ENCODE measurements at places on chromosomes 2 and 18.

DNA sequence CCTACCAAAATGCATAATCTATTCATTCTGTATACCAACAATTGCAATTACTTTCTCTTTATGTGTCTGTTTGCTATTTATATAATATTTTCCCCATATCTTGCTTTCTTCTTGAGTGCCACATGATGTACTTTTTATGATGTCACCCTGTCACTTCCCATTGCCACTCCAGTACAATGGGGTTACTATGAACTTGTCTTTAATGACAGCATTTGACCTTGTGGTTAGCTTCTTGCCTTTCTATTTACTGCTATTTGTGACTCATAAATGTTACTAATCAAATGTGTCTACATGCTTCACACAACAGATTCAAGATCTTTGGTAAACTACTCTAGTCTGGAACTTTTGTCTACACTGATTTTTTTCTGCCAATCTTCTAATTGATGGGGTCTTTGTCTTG, 486.3 kb downstream of the NR4A2 start:
- DNase-seq: no peak

DNA sequence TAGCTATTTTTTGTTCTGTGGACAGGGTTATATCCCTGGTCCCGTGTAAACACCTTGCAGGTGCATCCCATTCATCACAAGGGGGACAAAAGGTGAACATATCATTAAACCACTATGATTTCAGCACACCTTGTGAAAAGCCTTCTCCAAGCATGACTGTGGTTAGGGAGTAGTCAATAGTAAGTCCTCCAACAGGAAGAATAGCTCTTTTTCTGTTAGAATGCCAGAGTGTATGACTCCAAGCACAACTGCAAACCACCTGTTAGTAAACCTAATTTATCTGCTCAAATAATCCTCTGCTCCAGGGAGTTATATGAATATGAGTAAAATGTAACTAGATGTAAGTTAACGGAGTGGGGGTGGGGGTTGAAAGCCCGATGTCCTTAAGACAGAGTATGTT, 240.5 kb downstream of the AGPS start:
- no peak for DNase-seq

- DNase-seq: no peak
Observed at GRCh38 chr18:68676913-68677312, 38.0 kb downstream of the TMX3 start.

DNA sequence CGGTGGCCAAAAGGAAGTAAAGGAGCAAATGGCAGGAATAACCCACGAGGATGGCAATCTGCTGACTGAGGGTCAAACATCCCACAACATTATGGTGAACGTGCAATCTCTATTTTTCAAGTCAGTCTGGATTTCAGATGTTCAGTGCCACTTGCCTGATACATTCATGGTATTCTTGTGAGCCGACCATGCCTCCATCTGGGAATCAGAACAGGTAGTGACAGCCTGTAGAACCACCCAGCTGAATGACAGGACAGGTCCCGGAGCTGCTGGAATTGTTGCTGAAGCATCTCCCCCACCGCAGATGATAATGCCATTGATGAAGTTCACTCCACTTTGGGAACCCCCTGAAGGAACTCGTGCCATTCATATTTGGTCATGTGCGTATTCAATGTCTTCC, 123.2 kb downstream of the CAPN13 start:
- DNase-seq: no peak

- DNase-seq: peak; percentile 38
Observed at GRCh38 chr2:28664120-28664842, 87.3 kb upstream of the PPP1CB start.

DNA sequence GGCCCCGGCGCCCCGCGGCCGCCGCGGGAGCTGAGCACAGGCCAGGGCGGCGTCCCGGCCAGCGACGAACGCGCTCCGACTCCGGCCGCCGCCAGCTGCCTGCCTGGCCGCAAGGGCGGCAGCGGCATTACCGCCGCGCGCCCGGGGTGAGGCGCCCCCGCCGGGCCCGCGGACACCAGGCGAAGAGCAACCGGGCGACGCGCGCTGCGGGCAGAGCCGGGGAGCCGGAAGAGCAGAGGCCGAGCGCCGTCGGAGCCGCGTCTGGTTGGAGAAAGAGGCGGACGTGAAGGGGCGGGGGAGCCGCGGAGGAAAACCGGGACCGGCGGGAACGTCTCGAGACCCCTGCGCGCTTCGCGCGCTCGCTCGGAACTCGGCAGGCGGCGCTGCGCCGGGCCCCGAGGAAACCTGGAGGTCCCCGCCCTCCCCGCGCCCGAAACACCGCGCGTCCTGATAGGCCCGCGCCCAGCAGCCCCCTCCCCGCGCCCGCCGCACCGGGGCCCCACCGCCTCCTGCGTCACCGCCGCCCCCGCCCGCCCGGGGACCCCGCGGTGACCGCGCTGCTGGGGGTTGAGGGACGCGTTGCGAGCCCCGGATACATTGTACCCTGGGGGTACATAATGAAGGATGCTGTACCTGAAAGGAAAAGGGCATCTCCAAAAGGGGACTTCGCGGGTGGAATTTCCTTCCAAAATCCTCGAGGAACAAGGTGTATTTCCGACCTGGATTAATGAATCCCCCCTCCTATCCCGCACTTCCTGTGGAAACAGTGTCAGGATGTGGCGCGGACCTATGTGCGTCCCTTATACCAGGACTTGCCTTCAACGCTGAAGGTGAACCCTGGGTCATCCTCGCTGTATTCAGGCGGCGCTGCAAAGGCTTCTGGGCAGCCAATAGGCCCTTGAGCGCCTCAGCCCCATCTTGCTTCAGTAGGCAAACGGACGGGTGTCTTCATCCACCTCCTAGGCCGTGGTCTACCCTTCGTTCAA, 1.0 kb upstream of the B4GALT6 start:
- DNase-seq: peak; percentile 75

DNA sequence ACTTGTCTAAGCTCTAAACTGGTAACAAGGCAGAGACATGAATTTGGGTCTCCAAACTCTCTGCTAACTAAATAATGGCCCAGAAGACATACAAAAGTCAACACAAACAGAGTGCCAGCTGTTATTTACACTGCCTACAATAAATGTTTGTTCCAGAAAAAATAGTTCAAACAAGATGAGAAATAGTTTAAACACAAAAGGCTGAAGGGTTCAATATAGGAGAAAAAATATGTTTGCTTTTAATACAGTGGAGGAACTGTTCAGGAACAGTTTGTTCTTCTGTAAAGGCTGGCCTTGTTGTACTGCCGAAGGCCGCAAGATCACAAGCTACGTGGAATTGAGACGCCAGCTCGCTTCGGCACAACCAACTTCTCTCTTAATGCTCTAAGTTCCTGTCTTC, 74.6 kb downstream of the AFF3 start:
- DNase-seq: no peak

DNA sequence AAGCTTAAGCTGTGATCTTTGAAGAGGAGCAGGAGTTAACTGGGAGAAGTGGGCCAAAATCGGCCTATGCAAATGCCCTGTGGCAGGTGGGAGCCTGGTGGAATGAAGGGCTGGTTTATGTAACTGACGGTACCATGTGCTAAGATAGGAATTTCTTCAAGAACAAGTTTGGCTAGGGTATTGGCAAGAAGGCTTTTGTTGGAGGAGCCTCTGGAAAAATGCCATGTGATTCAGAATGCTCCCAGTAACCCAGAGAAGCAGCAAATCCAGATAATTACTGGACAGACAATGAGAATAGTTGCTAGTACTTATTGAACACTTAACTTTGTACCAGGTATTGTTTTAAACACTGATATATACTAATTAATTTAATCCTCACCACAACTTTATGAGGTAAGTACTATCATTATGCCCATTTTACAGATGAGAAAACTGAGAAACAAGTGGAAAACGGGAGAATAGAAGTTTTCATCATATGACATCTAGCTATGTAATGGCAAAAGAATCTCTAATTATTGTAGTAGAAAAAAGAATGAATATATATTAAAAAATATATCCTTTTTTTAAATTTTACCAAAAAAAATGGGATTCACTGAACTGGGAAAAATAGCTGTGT, 9.1 kb upstream of the FAM124B start:
- DNase-seq: no peak

DNA sequence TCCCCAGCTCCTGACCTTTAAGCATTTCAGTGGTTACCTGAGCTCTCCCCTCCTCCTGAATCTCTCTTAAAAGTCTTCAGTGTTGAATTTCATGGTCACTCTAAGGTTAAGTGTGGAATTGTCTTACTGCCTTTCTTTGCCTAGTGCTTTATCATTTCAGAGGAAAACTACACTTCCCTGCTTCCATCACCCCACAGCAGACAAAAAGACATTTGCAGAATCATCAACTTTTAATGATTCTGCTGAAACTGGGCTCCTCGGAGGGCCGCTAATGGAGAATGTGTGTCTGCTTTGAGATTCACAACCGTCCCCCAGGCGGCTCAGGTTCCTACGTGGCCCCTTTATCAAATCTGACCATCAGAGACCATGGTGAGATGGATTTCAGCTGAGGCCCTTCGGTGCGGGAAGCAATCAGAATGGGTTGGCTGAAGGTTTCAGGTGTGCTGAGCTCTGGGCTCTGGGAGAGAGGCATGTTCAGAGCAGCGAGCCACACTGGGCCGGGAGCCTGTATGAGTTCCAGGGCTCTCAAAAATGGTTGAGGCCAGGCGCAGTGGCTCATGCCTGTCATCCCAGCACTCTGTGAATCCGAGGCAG, 41.9 kb upstream of the TBC1D8 start:
- DNase-seq: no peak

DNA sequence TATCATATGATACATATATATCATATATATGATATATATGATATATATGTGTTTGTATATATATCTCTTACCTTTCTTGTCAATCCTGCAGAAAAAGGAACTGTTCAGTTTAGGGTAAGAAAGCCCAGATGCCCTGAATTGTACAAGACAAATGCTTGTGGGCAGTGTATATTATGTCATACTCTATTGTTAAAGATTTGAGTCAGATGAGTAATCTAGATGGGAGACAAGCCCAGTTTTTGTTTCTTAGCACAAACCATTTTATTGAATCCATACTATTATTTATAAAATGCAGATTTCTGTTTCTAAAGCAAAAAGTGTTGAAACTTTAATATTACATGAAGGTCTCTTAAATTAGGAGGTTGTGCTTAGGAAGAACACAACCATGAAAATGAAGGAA, 90.6 kb downstream of the VRK2 start:
- DNase-seq: peak; percentile 12

- DNase-seq: no peak
Observed at GRCh38 chr2:63735263-63735662, 106.4 kb upstream of the UGP2 start.

GRCh38 chr2:75431763-75432162, 129.0 kb downstream of the EVA1A start:
- DNase-seq: no peak

GRCh38 chr2:222174450-222174849, 124.3 kb downstream of the PAX3 start:
- no peak for DNase-seq

- DNase-seq: peak; percentile 59
Observed at GRCh38 chr2:112749755-112750559, 14.5 kb downstream of the CKAP2L start.

GRCh38 chr2:27212626-27213471, 781 bp upstream of the SLC5A6 start:
- no peak for DNase-seq

DNA sequence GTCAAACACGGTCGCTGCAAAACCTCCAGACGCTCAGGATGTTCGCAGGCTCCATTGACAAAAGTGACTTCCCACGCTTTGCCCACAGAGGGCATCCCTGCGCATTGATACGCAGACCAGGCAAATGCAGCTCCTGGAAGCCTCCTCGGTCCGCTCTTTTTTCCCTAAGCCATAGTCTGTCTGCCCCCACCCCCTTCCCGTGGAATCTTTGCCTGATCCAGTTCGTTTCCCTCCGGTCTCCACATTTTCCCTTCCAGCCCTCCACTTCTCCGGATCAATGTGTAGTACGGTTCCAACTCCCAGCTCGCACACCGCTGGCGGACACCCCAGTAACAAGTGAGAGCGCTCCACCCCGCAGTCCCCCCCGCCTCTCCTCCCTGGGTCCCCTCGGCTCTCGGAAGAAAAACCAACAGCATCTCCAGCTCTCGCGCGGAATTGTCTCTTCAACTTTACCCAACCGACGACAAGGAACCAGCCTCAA, at the start of gene DCC:
DCC (plus strand) TSS at position 307 of the 481 bp plus-strand sequence. CDS start 591 bp downstream, outside the sequence.
- DNase-seq: peak; percentile 17

DNA sequence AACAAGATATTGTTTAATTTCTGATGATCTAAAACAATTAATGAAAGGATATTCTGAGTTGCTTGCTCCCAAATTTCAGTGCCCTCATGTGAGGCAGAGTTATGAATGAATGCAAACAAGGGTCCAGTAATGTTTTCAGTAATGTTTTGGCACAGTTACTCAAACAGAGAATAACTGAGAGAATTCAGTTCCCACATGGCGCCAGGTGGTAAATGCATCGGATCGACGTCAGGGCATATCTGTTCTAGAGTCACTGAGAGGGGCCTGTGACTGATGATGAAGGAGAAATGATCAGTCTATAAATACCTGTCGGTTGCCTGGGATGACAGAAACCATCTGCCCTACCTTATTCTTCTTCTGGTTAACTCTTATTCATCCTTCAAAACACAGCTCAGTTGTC, 81.4 kb downstream of the KCNS3 start:
- DNase-seq: no peak

DNA sequence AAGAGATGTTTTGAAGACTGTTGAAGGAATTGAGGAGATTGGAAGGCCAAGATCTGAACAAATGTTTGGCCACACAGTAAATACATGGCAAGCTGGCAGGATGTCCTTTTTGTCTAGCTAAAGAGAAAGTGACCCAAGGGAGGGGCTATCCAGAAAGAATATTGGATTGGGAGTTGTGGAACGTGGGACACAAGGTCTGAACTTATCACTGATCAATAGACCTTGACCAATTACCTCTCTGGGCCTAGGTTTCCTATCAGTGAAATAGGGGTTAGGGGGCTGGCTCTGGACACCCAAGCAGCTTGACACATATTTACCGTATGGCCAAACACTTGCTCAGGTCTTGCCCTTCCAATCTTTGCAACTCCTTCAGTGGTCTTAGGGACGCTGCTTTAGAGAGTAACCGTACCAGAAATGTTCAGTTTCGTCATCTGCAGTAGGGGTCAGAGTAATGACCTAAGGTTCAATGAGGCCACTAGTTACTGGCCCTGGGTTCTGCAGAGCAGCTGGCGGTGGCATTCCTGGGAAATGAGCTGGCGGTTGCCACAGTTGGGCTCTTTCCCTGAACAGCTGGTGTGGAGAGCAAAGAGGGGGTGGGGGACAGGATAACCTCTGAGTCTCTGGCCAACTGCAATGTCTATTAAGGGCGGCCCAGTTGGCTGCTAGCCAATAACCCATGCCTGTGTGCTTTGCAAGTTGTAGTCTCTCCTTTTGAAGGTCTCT, 70.1 kb upstream of the STPG4 start:
- DNase-seq: peak; percentile 52

GRCh38 chr18:62329691-62330454, 4.8 kb downstream of the TNFRSF11A start:
- DNase-seq: no peak

GRCh38 chr2:134776836-134777235, 58.0 kb upstream of the TMEM163 start:
- DNase-seq: no peak

DNA sequence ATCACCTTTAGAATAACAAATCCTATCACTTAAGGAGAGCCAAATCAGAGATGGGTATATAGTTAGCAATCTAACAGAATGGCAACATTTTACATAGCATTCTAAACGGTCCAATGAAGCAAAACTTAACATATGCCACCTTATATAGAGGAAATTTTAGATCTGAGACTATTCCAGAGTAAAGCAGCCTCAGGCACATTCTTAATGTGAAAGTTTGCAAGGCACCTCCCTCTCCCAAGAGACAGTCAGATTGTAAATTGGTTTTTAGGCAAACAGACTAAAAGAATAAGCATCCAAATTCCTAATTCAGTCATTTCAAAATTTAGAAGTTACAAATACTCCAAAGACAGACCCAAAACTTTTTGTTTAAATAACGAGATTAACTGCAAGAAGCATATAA, 292.9 kb downstream of the STK39 start:
- no peak for DNase-seq
